NCI-H526 treated with DMSO at 0.1 percent for 48 hours (cell line): ENCODE measurements at places on chromosomes 7 and 10.

DNA sequence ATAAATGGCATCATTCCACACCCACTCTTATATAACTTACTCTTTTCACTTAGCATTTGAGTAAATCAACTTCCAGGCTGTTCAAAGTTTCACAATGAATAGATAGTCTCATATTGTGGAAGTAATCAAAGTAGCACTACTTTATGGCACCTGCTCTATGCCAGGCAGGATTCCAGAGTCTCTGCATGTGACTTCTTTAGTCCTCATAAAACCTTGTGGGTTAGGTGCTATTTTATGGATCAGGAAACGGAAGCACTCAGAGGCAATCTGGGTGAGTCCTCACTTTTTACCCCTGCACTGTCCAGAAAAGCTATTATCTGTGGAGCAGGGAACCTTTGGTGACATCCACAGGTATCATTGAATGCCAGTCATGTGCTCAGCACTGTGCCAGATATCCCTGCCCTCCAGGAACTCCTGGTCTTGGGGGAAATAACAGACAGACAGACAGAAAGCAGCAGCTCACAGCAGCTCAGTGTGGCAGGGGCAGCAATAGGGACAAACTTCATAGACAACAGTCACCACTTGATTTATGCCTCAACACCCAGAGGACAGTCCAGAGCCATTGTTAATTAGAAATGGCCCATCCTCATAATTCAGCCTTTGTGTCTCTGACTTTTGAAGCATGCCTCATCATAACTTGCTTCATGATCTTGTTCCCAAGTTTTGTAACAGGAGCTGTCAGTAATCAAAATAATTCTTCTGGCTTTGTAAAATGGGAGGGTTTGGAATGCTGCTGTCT is 160.6 kb downstream of the SEC23IP start:
- DNase-seq: no peak

DNA sequence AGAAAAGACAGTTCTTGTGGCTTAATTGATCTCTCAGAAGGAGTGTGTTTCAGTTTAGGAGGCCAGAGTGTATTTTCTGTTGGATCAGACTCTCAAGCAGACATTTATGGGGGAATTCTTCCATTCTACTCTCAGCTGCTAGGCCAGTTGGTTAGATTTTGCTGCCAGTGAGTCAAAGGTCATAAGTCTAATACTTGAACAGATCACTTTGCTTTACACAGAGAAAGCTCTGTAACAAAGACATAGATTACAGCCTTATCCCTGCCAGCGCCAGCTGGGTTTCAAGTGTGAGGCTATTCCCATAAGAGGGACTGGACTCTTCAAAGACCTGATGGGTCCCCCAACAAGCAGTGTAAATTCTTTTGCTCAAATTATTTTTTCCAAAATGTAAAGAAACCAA is 145.6 kb upstream of the SEMA3C start:
- no peak for DNase-seq

DNA sequence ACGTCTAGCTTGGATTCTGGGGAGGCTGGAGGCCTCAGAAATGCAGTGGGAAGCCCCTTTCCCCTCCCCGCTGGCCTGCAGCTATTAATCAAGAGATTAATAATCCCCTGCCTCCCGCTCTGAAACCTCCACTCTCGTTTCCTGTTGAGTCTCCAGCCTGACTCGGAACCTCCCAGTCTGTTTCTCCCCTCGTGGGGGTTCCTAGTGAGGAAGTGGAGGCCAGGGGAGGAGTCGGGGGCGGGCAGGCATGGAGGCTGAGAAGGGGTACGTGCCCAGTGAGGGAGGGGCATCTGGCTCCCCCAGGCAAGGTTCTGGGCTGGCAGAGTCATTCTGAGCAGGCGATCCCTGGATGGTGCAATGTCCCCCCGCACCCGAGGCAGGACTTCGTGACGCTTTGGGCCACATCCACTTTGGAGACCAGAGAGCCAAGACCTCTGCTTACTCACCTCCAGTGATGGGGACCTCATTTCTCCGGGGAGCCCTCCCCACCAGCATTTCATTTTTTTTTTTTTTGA is 73.6 kb downstream of the COL26A1 start:
- DNase-seq: no peak

DNA sequence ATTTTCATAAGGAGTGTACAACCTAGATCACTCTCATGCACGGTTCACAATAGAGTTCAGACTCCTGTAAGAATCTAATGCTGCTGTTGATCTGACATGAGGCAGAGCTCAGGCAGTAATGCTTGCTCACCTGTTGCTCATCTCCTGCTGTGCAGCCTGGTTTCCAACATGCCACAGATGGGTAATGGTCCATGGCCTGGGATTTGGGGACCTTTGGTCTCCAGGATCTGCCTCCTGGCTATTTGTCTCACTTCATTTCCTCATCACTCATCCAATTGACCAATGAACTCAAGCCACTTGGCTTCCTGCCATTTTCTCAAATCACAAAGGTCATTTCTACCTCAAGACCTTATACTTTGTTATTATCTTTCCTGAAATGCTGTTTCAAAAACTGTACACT is 786.1 kb downstream of the ANKRD7 start:
- DNase-seq: no peak

GRCh38 chr7:21986096-21986495 is 40.4 kb upstream of the CDCA7L start:
- DNase-seq: no peak

- no peak for DNase-seq
Measured at GRCh38 chr10:102195296-102195870, 30.7 kb upstream of the ELOVL3 start.

DNA sequence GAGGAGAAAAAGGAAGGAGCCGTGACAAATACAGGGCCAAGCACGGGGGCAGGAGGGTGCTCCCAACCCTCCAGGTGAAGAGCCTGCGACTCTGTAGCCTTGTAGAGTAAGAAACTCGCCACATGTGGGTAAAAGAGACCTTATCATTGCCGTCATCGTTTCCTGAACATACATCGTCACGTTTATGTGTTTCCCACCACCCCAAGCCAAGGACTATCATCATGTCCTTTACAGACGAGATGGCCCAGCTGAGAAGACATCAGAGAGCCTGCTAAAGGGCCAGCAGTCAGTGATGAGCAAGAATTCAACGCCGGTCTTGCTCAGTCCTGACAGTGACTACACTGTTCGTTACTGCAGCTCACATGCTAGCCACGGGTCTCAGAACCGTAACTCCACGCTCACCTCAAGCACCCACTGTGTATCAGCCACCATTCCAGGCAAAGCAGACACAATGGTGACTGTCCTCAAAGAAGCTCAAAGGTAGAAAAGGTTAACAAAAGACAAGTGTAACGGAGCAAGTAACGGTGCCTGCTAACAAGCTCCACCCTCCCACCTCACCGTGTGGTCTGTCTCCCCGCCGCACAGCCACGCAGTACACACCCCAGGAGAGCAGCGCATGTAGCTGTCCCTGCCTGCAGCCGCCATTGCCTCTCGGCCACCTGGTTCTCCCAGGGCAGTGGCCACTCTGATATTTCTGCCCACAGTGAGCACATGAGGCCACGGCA is 147.8 kb downstream of the MAD1L1 start:
- DNase-seq: no peak

GRCh38 chr7:20441991-20442441 is 111.3 kb downstream of the ITGB8 start:
- DNase-seq: no peak

DNA sequence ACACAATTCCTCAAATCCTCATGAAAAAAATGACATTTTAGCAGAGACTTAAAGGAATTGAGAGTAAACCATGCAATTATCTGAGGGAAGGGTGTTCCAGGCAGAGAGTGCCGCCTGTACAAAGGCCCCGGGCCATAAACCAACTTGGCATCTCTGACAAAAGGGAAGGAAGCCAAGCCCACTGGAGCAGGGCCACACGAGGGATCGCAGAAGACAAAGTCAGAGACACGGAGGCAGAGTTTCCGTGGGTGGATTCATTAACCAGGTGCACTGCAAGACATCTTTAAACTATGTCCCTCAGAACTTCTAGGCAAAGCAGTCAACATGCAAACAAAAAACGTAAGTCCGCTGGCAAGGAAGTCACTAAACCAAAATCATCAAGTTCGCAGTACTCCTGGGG is 92.0 kb downstream of the SFMBT2 start:
- DNase-seq: no peak

GRCh38 chr7:89914711-89915110 is 239.6 kb upstream of the STEAP1 start:
- DNase-seq: no peak

DNA sequence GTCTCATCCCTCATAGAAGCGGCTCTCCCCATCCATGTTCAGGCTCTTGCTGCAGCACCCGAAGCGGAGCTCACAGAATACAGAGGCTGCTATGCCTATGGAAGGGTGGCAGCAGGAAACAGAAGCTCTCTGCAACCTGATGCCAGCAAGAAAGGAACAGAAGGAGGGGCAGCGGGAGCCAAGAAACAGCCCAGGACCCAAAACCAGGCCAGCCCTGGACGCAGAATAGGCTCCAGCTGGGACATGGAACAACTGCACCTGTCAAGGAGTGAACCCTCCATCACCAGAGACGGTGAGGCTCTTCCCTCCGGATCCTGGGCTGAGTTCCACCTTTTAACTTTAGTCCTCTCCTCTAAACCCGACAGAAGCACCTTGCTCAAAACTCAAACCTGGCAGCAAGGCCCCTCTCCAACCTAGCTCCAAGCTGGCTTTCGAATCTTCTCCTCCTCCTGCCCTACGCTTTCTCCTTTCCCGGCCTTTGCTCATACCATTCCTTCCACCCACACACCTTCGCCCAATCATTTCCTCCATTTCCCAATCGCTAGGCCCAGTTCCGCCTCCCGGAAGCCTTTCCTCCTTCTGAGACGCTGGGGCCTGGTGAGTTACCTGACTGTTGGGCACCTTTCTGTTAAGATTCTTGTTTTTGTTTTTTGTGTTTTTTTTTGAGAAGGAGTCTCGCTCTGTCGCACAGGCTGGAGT is 122.8 kb upstream of the ZNF92 start:
- no peak for DNase-seq

GRCh38 chr7:13778967-13779366 is 210.5 kb downstream of the ETV1 start:
- no peak for DNase-seq

DNA sequence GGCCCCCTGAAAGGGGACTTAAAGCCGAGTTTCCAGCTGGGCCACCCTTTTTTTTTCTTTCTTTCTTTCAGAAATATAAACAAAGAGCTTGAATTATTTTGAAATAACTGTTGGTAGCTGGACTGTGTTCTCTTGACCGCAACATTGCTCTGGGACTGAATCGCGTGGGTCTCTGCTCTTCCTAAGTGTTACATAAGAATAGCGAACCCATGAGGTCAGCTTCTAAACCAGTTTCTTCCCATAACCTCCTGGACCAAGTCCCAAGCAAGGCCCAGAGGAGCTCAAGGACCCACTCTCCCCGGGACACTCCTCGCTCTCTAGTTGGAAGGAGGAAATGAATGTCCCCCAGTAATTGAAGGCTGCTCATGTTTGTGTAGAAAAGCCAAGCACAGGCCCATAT is 91.1 kb downstream of the CXCL12 start:
- DNase-seq: no peak

DNA sequence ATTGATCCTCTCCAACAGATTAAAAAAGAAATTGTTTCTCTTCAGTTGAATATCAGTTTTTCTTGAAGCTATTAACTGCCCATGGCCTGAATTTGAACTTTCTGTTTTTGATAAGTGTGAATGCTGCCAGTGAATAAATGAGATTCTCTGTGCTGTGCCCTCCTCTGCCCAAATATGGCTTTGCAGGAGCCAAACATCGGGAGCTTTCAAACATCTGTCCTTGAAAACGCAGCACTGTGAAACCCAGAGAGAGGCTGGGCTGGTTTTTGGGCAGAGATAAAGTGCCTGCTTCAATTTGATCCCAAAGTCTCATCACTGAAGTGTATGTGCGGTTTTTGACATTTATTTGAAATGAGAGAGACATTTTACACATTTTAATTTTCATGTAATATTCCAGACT is 268.3 kb upstream of the SHH start:
- no peak for DNase-seq

GRCh38 chr7:100090527-100091410 is 2.0 kb downstream of the COPS6 start:
- DNase-seq: no peak

GRCh38 chr10:5538892-5539651 is 14.3 kb downstream of the CALML3 start:
- no peak for DNase-seq

DNA sequence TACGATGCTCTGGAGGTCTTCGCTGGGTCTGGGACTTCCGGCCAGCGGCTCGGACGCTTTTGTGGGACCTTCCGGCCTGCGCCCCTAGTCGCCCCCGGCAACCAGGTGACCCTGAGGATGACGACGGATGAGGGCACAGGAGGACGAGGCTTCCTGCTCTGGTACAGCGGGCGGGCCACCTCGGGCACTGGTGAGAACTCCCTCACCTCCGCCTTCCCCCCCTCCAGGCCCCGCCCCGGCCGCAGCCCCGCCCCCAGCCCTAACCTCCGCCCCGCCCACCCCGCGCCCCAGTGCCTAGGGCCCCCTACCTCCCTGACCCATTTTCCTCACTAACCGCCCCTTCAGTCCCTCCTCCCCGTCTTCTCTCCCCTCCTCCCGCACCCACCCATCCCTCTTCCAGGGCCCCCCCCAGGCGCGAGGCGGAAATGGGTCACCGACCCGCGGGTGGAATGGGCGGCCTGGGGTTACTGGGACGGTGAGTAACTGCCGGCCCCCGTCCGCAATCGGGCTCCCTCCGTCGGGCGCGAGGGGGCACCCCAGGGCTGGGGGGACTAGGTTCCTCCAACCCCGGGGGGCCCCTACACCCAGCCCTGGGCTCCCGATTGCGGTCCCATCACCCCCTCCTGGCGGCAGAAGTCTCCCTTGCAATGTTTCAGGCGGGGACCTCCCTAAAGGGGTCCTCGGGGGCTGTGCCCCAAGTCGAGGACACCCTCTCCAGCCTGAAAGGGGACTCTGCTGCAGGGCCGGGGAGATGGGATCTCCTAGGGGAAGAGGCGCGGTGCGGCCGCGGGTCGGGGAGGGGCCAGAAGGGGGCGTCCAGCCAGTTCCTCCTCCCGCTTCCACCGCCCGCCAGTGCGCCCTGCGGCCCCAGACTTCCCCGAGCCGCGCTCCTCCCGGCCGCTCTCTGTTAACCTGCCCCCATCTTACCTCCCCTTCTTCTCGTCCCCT is 2.1 kb downstream of the PCOLCE start:
- peak; percentile 20 for DNase-seq

GRCh38 chr10:78648256-78648860 is 420.4 kb upstream of the ZMIZ1 start:
- no peak for DNase-seq

DNA sequence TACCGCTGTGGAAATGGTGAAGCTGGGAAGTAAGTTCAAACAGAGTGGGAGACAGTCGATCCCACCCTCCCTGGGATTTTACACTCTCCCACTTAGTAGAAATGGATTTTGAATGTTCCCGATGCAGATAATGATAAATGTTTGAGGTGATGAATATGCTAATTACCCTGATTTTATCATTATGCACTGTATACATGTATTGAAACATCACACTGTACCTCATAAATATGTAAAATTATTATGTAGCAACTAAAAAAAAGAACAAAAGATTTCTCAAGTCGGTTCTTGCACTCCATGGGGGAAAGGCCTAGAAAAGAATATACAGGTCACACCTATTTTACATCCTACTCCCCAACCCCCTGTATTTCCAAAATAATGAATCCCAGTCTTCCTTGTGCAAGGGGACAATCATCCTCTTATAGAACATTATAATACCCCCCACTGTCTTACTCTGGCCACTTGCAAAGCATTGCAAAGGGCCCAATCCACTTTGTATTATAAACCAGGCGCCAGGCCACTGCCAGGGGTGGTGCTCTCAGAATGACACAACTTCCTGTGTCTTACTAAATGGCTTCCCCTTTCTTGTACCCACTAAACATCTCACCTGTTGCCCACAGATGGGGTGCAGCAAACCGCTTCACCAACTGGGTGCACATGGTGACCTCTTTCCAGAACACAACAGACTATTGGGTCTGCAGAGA is 20.6 kb upstream of the OR2AE1 start:
- no peak for DNase-seq

GRCh38 chr10:6561552-6561951 is 18.5 kb downstream of the PRKCQ start:
- no peak for DNase-seq
